ENCODE measurements at places on chromosomes 2 and 18.

DNA sequence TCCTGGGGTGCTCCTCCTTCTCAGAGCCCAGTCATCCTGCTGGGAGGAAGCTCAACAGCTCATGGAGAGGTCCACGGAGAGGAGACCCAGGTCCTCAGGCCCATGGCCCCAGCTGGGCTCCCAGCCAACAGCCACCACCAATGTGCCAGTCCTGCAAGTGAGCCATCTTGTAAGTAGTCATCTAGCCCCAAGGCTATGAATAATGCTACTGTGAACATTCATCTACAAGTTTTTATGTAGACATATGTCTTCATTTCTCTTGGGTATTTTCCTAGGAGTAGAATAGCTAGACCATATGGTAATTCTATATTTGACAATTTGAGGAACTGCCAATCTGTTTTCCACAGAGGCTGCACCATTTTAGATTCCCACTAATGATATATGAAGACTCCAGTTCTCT is 166.1 kb downstream of the MTCL1 start:
- DNase-seq = no peak

DNA sequence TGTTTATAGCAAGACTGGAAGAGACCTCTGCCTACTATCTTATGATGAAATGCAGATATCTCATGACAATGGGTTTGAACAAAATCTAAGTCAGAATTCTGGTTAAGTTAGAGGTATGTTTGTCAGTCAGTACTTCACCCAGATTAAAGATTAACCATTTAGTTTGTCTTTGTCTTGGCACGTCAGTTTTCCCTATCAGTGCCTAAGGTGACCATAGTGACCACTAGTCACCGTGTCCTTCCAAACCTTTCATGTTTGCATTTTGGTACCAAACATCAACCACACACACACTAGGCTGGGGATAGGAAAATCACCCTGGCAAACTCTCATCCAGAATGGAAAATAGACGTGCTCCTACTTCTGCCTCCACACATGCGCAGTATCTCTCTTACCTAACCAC is 248.9 kb downstream of the PIEZO2 start:
- DNase-seq = no peak

DNA sequence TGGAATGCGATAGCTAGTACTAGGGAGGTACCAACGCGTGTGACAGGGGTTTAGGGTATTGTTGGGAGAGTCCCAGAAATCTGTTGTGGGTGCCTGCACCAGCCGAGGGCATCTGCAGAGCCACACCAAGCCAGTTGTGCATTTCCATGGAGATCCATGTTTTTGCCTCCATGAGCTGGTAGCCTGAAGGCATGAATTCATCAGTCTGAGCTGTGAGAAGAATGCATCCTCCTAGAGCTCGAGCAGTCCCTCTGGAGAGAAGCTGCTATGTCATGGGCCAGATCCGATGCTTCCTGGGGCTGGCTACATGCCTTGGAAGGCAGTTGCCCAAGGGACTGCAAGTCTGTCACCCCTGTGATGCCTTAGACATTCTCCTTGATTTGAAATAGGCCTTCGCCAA is 57.9 kb downstream of the LIPG start:
- no peak for DNase-seq

DNA sequence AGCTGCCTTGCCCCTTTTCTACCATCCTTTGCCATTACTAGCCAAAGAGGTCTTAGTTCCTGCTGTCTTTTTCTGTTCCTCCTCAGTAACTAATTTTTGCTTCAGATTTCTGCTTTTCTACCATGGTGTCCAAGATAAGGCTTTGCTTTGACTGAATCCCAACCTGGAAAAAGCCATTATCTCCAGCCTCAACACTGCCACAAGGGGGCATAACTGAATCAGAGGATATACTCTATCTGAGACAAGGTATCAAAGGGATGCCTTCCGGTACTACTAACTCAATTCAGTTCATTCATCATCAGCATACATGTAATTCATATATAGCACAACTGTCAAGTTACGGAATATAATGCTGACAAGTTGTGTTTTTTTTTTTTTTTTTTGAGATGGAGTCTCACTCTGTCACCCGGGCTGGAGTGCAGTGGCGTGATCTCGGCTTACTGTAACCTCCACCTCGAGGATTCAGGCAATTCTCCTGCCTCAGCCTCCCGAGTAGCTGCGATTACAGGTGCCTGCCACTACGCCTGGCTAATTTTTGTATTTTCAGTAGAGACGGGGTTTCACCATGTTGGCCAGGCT is 11.4 kb downstream of the OSGEPL1 start:
- no peak for DNase-seq

DNA sequence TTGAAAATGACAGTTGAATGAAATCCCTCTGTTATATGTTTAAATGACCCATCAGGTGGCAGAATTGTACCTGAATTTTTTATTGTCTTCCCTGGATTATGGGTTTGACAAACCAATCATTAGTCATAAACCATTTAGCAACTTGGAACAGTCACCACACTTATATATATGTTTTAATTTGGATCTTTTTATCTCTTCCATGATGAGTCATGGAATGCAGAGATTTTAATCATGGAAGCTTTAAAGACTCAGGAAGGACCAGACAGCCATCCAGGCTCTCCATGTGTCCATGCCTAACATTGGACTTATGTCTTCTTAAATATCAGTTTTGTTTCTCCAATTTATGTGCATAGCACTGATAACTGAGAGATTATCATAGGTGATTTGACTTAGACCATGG is 188.3 kb upstream of the ZSWIM2 start:
- DNase-seq = no peak

DNA sequence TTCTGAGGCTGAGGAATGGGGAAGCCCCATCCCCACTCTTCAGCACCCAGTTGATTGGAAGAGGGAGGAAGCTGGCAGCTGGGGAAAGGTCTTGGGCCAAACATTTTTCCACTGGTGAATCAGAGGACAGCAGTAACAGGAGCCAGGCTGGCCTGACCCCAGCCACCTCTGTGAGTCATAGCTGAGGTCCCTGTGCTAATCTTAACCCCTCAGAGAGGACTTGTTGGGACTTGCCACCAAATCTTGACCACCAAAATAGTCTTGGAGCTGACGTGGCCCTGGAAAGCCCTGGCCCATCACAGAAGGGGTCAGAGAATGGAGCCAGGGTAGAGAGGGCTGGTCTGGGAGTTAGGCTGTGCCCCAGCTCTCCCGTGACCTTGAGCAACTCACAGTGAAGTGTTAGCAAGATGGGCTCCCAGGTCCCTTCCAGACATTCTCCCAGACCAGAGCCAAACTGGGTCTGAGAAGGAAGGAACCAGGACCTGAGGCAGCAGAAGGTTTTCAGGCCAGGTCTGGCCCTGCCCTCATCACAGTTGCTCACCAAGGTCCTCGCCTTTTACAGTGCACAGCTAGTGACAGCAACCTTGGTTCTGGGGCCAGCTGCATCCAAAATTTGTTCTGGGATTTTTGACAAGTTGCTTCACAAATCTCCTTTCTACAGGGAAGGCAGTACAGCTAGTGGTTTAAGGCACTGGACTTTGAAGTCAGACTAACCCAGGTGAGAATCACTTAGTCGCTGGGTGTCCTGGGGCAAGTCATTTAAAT is 266.6 kb downstream of the CYP26B1 start:
- no peak for DNase-seq

- DNase-seq = no peak
These were observed 31.5 kb downstream of the COA5 start for GRCh38 chr2:98576666-98577312.

DNA sequence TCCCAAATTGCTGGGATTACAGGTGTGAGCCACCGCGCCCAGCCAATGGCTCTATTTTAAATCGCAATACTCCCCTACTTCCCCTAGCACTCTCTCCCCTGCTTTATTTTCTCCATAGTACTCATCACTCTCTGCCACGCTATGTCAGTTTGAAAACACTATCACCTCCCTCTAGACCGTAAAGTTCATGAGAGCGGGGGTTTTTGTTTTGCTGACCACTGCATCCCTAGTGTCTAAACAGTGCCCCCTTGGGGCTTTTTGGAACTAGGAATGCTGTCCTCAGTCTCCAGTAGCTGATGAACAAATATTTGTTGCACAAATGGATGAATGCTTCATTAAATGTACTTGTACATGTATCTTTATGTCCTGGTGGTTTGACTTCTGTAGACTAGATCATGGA is 44.1 kb downstream of the ATOH8 start:
- DNase-seq = no peak

- DNase-seq = no peak
These were observed 249.4 kb downstream of the LOXHD1 start for GRCh38 chr18:46407486-46408166.

DNA sequence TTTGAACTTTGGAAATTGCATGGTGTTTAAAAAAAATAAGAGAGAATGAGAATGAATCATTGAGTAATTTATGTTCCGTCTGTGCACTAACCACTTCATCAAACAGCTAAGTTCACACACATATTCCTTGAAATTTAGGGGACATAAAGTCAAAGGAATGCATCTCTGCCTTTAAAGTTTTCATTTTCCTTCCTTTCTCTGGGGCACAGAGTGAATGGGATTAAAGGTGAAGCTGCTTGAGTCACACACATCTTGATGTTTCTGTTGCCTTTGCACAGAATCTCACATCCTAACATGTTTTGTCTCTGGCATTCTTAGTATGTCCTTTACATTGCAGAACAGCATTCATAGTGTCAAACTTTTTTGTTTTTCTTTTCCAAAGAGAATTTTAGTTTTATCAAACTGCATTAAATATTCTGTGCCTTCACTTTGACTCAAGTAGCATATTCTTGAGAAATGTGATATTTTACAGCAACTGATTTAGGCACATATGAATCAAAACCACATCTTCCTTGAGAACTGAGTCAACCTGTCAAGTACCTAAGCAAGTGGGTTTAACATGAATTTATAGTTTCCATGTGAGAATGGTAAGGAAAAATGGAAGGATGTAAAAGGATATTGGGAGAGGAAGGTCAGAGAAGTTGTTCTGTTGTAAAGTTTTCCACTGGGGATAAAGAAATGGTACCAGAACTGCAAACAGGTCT is 169.1 kb upstream of the THUMPD2 start:
- no peak for DNase-seq

GRCh38 chr2:233915128-233915527 is 2.0 kb upstream of the TRPM8 start:
- DNase-seq = no peak

GRCh38 chr2:15923597-15923996 is 16.8 kb upstream of the MYCN start:
- no peak for DNase-seq

- no peak for DNase-seq
These were observed 300.9 kb downstream of the ARHGAP15 start for GRCh38 chr2:143429932-143430679.

DNA sequence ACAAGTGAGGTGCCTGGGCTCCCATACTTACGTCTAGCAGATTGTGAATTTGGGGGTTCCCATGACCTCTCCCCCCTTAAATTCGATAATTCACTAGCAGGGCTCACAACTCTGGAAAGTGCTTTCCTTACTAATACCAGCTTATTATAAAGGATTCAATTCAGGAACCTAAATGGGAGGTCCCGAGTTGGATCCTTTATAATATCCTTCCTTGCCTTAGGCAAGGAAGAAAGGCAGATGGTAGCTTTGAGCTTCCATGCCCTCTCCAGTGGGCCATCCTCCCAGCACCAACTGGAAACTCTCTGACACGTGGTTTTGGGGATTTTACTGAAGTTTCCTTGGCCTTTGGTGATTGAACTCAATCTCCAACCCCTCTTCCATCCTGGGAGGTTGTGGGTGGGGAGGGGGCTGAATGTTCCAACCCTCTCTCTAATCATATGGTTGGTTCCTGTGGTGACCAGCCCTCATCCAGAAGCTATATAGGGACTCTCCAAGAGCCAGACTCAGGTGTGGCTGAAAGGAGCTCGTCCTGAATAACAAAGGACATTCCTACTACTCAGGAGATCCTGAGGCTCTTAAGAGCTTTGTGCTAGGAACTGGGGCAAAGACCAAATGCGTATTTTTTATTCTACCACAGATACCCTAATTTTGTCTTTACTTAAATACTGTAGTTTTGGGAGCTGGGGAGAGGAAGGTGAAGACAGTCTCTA is 62.2 kb downstream of the HAUS1 start:
- DNase-seq = no peak

DNA sequence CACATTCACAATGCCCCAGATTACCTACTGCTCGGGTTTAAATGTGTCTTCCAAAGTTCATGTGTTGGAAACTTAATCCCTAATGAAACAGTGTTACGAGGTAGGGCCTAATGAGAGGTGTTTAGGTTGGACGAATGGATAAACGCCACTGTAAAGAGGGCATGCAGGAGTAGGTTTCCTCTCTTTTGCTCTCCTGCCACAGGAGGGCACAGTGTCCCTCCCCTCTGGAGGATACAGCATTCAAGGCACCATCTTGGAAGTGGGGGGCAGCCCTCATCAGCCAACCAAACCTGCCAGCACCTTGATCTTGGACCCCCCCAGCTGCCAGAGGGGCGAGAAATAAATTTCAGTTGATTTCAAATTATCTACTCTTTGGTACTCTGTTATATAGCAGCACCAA is 103.5 kb downstream of the TSHZ1 start:
- no peak for DNase-seq

DNA sequence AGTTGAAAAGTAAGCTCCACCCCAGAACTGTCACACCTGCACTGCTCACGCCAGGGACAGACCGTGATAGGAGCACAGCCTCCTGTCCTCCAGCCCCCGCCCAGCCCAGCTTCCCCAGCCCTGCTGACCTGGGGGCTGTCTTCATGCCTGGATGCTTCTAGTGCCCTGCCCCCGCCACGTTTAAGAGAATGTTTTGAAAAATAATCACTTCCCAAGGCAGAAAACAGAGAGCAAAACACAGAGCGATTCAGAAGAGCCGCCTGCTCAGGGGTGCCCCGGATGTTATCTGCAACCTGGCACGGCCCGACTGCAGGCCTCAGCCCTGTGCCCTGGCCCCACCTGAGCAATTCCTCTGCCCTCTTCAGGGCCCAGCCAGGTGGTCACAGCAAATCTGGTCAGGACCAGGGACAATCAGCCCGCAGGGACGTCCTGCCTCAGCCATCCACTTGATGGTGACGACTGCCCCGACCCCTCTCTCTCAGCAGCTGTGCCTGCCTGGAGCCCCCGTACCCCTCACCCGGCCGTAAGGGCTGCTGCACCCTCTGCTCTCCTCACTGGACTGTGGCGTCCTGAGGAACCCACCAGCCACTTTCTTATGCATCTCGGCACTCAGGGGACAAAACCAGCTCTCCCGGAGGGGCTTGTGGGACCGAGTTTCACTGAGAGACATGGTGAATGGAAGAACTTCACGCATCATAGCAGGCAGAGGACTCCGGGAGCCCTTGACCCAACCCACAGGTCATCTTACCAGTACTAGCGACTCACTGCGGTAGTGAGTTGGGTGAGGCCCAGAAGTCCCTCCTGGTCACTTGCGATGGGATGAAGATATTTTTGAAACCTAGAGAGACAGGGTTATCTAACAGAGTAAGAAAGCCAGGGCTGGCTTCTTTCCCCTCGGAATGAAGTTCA is 30.2 kb downstream of the ADI1 start:
- no peak for DNase-seq

Data from stimulated activated CD4-positive, alpha-beta T cell treated with anti-CD3 and anti-CD28 coated beads, Interleukin-1b, Interleukin-23, amount 100 ng/mL, for 1 hour (primary cell).